Nucleus accumbens (tissue), 56 donors: ENCODE measurements at places on chromosomes 13 and 19.

DNA sequence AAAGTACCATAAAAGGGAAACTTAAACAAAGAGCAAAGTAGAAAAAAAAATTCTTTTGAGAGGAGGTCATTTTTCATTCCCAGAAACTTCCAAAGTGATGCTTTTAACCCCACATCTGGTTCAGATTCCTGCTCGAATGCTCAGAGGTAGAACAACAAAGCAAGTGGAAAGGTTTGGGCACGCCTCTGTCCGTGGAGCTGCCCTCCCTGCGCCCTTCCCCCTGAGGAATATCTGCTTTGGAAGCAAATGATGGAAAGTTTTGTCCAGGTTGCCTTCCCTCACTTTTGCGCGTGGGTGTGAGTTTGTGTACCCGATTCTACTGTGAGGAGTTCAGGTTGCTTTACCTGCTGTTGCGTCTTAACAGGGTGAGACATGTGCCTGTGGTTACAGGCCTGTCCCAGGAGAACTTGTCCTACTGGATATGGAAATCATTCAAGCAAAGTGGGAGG lies 110.2 kb downstream of the KLF5 start:
- no peak for DNase-seq

DNA sequence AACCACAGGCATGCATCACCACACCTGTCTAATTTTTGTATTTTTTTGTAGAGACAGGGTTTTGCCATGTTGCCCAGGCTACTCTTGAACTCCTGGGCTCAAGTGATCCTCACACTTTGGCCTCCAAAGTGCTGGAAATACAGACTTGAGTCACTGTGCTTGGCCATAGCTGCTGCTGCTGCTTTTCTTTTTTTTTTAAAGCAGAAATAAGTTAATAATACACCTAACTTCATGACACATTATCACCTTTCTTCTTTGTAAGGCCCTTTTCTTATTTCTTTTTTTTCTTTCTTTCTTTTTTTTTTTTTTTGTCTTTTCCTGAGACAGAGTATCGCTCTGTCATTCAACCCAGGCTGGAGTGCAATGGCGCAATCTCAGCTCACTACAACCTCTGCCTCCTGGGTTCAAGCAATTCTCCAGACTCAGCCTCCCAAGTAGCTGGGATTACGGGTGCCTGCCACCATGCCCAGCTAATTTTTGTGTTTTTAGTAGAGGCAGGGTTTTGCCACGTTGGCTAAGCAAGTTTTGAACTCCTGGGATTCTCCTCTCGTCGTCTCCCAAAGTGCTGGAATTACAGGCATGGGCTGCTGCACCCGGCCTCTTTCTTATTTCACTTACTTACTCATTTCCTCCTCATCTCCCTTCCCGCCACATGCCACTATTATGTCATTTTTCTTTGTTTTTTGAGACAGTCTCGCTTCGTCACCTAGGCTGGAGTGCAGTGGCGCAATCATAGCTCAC lies 8.7 kb downstream of the SHKBP1 start:
- DNase-seq, result no peak

GRCh38 chr19:47240996-47241918 lies 10.3 kb upstream of the BBC3 start:
- DNase-seq, result peak; percentile 42

GRCh38 chr19:48878196-48879024 lies 6.2 kb downstream of the PPP1R15A start:
- no peak for DNase-seq

DNA sequence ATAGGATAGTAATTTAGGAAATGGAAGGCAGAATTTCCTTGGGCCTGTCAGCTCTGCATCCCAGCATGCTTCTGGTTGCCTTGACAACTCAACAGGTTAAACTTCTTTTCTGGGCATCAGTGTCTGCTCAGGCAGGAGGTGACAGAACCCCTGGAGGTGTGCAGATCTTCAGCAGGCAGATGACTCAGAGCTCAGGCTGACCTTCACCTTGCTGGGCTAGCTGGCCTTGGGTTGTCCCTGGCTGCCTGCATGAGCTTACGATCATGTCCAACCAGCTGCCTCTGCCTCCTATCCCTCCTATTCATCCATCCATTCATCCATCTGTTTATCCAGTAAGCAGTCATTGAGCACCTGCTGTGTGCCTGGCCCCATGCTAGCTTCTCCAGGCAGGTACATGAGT lies 81.2 kb upstream of the KCTD15 start:
- no peak for DNase-seq
